ENCODE measurements at places on chromosomes 12 and 14. TPM values are rescaled to one million over a fixed set of nuclear protein-coding genes. Genes with fewer than 3 reads are reported as not detected.

The CLEC1A gene
- total RNA-seq, result 2.7 TPM

The TAS2R7 gene
- not detected for total RNA-seq

The HOXC13 gene
- not detected for total RNA-seq

The MUCL1 gene
- total RNA-seq, result not detected

The TRHDE gene
- total RNA-seq, result 1.8 TPM

The GPR65 gene
- total RNA-seq, result 0.41 TPM

The TRIM9 gene
- 1.1 TPM for total RNA-seq

The RPS6KL1 gene
- 12.6 TPM for total RNA-seq

The RGS6 gene
- total RNA-seq, result 5.6 TPM

The RNASE9 gene
- total RNA-seq, result not detected

The CRY1 gene
- total RNA-seq, result 37.2 TPM

The LMNTD1 gene
- total RNA-seq, result not detected

The TAS2R19 gene
- 17.1 TPM for total RNA-seq

The NELL2 gene
- 24.0 TPM for total RNA-seq

The CNOT2 gene
- 274 TPM for total RNA-seq

The FZD10 gene
- total RNA-seq, result 10.1 TPM

The C3AR1 gene
- 2.6 TPM for total RNA-seq

The ART4 gene
- total RNA-seq, result 0.10 TPM

The KRT78 gene
- 64.7 TPM for total RNA-seq

The KRT6C gene
- total RNA-seq, result 19.3 TPM

The SUPT16H gene
- 67.5 TPM for total RNA-seq

The NUAK1 gene
- total RNA-seq, result 31.5 TPM

The ARHGAP9 gene
- 2.5 TPM for total RNA-seq

The CAPZA3 gene
- not detected for total RNA-seq

The TMEM121 gene
- 12.1 TPM for total RNA-seq

The MLXIP gene
- total RNA-seq, result 15.9 TPM

The EID3 gene
- 3.8 TPM for total RNA-seq

The RPS29 gene
- total RNA-seq, result 4,272 TPM

The ANG gene
- total RNA-seq, result 4.3 TPM

The OR6C68 gene
- total RNA-seq, result not detected

The SRRM4 gene
- 0.31 TPM for total RNA-seq

The RNF212B gene
- total RNA-seq, result not detected

The VIPAS39 gene
- 21.1 TPM for total RNA-seq

The PAPOLA gene
- 138 TPM for total RNA-seq

The CLEC9A gene
- 0.82 TPM for total RNA-seq

The LRCOL1 gene
- total RNA-seq, result not detected

The PGAM5 gene
- 24.1 TPM for total RNA-seq

The DHRS2 gene
- total RNA-seq, result not detected

The FOXG1 gene
- total RNA-seq, result 0.10 TPM

The SCN8A gene
- total RNA-seq, result 2.1 TPM

The CBLN3 gene
- 1.3 TPM for total RNA-seq

The LRRC43 gene
- 0.51 TPM for total RNA-seq

The EAPP gene
- total RNA-seq, result 43.0 TPM

The SDS gene
- total RNA-seq, result not detected

The INSM2 gene
- not detected for total RNA-seq

The CLECL1 gene
- total RNA-seq, result 0.41 TPM

The OVCH1 gene
- 0.10 TPM for total RNA-seq

The KCNMB4 gene
- 6.1 TPM for total RNA-seq

The LALBA gene
- not detected for total RNA-seq

The CPNE6 gene
- total RNA-seq, result not detected

The PLD4 gene
- 7.7 TPM for total RNA-seq

The USP44 gene
- total RNA-seq, result 0.31 TPM
